ENCODE measurements at places on chromosomes 4 and X.

GRCh38 chr4:182062458-182062857 is 180.7 kb upstream of the TENM3 start:
- no peak for DNase-seq

DNA sequence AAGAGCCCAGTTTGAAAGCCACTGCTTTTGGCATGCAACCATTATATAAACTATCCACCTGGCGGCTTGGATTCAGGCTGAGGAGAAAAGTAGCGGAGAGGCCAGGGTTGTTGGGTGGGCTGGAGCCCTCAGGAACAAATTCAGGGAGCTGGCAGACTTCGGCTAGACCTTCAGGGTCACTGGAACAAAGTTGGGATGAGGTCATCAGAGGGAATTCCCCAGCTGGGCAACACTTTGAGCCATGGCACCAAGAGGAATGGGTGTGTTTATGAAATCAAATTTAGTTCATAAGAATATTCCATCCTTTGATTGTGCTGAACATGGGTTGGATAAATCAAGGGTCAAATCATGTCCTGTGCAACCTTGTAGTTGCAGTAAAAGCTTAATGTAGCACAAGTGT is 22.0 kb downstream of the MTMR1 start:
- no peak for DNase-seq

DNA sequence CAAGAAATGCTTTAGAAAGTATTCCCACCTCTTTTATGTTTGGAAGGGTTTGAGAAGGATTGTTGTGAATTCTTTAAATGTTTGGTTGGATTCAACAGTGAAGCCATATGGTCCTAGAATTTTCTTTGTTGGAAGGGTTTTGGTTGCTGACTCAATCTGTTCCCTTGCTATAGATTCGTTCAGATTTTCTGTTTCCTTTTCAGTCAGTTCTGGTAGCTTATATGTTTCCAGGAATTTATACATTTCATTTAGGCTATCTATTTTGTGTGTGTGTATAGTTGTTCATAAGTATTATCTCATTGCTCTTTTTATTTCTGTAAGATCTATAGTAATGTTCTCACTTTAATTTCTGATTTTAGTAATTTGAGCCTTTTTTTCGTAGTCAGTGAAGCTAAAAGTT is 114.4 kb downstream of the MSN start:
- DNase-seq = no peak

DNA sequence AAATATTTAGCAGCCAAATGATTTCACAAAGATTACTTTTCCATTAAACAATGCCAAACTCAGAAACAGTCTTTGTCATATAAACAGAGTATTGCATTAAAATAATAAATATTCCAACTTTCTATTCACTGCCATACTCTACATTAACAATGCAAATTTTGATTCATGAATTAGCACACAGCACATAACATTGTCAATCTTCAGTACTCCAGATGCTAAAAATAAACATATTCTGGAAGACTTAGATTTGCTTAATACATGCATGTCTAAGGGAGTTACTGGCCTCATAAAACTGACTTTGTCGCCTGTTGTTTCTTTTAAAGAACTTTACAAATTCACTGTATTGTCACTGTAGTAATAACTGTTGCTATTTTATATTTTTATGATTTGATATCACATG is 131.6 kb downstream of the TMEM144 start:
- no peak for DNase-seq

GRCh38 chrX:11287505-11287904 is 5.7 kb upstream of the AMELX start:
- DNase-seq = no peak

- no peak for DNase-seq
Measured at GRCh38 chr4:53653484-53654053, 62.3 kb upstream of the LNX1 start.

DNA sequence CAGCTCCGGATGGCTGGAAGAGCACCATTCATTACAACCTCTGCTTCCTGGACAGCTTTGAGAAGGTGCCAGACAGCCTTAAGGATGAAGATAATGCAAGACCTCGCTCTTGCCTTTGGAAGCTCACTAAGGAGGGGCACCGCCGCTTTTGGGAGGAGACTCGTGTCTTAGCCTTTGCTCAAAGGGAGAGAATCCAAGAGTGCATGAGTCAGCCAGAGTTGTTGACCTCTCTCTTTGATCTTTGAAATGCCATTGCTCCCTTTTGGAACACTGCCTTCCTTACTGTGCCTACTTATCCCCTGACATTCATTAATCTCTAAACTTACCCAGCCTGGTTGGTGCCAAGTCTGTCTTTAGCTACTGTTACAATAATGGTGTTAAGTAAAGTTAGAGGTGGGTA is 1.2 kb downstream of the FOXR2 start:
- DNase-seq = peak; percentile 71

- DNase-seq = no peak
Measured at GRCh38 chr4:22268350-22269025, 247.4 kb downstream of the ADGRA3 start.

GRCh38 chrX:44951572-44952067 is 78.6 kb downstream of the KDM6A start:
- DNase-seq = no peak

GRCh38 chr4:6391852-6392188 is 80.6 kb downstream of the PPP2R2C start:
- peak; percentile 6 for DNase-seq

DNA sequence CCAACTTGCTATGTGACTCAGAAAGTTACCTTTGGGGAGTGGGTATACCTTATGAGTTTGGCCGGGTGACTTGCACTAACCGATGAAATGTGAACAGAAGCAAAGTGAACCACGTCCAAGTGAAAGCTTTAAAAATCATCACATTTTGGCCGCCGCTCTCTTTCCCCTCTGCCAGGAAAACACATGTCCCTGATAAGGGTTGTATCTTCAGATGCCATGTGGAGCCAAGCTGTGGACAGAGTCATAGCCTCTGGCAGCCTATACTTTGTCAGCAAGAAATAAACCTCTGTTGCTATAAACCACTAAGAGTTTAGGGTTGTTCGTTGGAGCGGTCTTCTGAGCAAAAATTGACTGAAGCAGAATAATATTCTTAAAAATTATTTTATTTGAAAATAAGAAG is 92.3 kb downstream of the PRDM5 start:
- no peak for DNase-seq

DNA sequence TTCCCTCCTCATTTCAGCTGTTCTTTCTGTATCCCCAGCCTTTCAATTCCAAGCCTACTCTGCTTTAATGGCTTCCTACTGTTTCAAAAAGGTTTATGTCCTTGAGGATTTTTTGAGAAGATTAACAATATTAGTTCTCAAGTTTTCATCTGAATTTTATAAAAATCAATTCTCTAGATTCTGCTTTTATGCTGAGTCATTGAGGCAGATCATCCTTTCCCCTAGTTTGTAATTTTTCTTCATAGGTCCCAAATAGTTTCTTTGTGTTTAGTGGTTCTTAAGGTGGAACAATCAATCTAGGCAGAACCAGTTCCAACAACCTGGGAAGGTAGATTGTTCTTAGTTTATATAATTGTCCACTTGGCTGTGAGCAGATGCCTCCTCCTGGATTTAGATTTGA is 100.1 kb upstream of the NAP1L5 start:
- no peak for DNase-seq

GRCh38 chrX:57652705-57653104 is 27.4 kb downstream of the NLRP2B start:
- no peak for DNase-seq

- no peak for DNase-seq
Measured at GRCh38 chr4:177282284-177282835, 27.3 kb upstream of the NEIL3 start.

- no peak for DNase-seq
Measured at GRCh38 chr4:146333895-146334262, 119.5 kb downstream of the REELD1 start.

GRCh38 chr4:88609387-88609786 is 17.1 kb downstream of the HERC3 start:
- no peak for DNase-seq
